ENCODE measurements at places on chromosomes 1 and 21.

- DNase-seq: no peak
These were observed 96.2 kb upstream of the IRF2BP2 start for GRCh38 chr1:234706199-234706598.

GRCh38 chr1:81305997-81306452 lies 494.7 kb upstream of the ADGRL2 start:
- no peak for DNase-seq

GRCh38 chr1:89516055-89516454 lies 8.6 kb upstream of the LRRC8B start:
- no peak for DNase-seq

- DNase-seq: no peak
These were observed 64.7 kb upstream of the GJA8 start for GRCh38 chr1:147837964-147838292.

- DNase-seq: peak; percentile 31
These were observed 5.7 kb downstream of the TPM3 start for GRCh38 chr1:154186177-154186576.

DNA sequence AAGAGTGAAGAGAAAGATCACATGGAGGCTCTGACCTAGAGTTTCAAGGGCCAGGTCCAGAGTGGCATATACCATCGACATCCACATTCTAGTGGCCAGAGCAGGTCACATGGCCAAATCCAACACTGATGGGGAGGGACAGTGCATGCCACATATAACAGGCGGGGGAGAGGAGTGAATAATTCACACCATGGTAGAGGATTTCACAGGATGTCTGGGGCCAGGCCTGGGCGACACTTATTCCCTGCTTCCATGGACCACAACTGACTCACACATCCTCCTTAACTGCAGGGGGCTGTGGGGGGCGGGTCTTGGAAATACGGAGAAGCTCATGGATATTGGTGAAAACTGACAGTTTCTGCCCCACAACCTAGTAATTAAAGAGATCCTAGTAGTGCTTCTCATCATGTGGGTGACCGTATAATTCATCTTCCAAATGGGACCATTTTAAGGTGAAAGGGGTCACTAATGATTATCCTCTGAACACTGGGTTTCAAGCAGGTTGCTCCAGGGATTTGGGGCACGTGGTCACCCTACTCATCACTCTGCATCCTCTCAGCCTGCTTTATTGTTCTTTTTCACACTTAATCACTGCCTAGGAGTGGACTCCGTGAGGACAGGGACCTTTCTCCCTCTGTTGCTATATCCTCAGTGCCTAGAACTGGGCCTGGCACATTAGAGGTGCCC lies 44.0 kb downstream of the IGSF21 start:
- no peak for DNase-seq

DNA sequence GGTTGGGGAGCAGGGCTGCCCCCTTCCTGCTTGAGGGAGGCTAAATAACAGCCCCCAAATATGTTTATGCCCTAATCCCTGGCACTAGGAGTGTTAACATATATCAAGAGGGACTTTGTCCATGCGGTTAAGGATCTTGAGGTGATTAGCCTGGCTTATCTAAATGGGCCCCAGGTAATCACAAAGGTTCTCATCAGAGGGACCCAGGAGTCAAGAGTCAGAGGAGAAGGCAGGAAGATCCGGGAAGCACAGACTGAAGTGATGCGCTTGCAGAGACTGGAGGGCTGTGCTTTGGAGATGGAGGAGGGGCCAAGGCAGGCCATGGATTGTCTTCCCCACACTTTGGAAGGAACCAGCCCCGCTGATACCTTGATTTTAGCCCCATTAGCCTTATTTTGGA lies 86.4 kb downstream of the IER5 start:
- no peak for DNase-seq

DNA sequence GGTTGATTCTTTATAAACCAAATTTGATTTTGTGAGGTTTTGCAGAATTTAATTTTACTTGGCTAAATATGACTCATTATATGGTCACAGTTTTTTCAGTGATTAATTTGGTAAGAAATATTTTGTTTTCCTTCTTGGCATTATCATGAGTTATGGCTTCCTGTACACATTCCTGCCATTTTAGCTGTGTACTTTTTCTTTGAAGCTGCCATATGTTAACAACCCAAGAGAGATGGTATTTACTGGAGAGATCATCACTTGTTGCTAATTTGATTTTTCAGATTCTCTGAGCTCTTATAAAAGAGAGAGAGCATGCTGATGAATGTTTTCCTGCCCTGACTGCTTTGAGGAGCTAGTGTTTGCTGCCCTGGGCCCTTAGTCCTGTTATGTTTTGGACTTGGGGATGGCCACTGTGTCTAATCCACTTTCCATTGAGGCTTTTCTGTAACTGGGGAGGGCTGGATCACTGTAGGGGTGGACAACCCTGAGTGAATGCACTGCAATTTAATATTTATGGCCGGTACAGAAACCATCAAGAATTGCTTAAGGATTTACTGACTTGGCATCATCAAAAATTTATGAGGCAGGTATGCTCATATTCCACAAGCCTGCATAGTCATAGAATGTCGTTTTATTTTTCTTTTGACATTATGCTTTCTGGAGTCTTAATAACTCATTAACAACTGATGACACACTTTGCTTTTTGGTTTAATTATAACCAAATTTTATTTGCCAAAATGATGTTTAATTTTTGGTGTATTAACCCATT lies 200.9 kb downstream of the DISC1 start:
- DNase-seq: no peak

DNA sequence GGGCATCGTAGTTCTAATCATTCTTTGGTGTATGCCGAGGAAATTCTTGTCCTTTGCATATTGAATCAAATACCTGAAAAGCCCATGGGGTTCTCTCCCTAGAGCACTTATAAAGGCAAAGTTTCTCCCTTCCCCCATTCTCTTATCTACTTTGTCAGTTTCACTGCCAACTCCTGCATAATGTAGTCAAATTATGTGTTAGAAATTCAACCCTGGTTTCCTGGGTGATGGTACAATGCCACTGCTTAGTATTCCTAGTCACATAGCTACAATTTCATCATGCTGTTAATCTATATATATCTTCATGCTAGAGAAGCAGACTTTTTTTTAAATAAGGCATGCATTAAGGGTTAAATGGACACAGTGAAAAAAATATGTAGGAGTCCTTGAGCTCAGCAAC lies 119.0 kb downstream of the PDE4B start:
- DNase-seq: no peak

DNA sequence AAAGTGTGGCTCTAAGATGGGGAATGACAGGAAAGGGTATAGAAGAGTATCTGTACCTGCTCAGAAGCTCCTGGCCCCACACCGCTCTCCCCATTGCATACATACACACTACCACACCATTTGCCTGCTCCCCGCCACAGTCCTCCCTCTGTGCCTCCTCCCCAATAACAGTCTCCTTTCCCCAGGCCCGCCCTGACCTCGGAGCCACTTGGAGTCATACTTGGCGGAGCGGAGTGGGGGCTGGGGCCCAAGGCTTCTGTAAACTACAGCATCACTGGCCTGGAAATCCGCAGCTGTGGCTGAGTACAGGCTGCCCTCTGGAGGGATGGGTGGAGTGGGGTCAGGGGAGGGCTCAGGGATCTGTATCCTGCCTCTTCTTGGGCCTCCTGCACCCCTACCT lies 8.6 kb downstream of the SEMA6C start:
- DNase-seq: no peak

- DNase-seq: no peak
These were observed 3.9 kb upstream of the PALMD start for GRCh38 chr1:99642053-99642452.

GRCh38 chr1:72498371-72498770 lies 216.0 kb upstream of the NEGR1 start:
- no peak for DNase-seq

GRCh38 chr1:19405195-19405760 lies 80.1 kb downstream of the CAPZB start:
- no peak for DNase-seq

DNA sequence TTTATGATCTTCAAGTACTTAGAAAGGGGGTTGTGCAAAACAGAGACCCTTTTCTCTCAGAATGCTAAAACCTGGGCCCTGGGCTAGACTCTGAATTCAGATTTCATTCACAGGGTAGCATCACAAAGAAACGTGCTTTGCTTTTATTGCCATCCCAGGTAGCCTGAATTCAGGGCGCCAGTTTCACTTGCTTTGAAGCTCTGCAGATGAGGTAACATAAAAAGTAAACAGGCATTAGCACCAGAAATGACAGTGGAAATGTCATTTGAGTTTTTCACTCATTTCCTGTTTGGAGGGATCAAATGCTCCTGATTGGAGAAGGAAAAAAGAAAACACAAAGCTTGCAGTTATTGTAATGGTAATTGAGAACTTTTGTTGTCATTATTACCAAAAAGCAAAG lies 2.6 kb downstream of the SYPL2 start:
- no peak for DNase-seq

- DNase-seq: no peak
These were observed 70.1 kb downstream of the ROR1 start for GRCh38 chr1:63843884-63844283.

DNA sequence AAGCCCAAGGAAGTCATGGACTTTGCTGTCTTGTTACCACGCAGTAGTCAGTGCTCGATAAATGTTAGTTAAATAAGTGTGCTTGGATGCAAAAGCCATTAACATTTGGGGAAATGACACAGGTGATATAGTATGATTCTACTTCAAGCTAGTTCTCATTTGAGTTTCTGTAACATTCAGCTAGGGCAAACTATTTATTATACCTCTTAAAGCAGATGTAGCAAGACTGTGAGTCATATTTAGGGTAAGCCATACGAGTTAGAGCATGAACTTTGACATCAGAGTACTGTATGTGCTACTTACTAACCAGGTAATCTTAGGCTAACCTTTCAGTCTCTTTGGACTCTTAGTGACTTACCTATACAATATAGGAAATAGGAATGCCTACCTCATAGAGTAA lies 21.0 kb downstream of the CLCA4 start:
- DNase-seq: no peak

GRCh38 chr1:192831706-192832355 lies 23.0 kb downstream of the RGS2 start:
- no peak for DNase-seq

- DNase-seq: no peak
These were observed 232.7 kb downstream of the TTLL7 start for GRCh38 chr1:83766241-83766691.

GRCh38 chr21:20016435-20017005 lies 981.7 kb upstream of the NCAM2 start:
- no peak for DNase-seq

- DNase-seq: no peak
These were observed 8.3 kb upstream of the SLC2A1 start for GRCh38 chr1:42966688-42967612.

- DNase-seq: no peak
These were observed 13.8 kb downstream of the DSCAM start for GRCh38 chr21:40833184-40833583.

Data from stimulated activated CD8-positive, alpha-beta memory T cell treated with anti-CD3 and anti-CD28 coated beads, Interleukin-4, amount 100 ng/mL, for 4 hours (primary cell).